Stomach (tissue), 19 donors: ENCODE measurements at places on chromosomes 1 and 21. TPM values are rescaled to one million over a fixed set of nuclear protein-coding genes. Genes with fewer than 3 reads are reported as not detected.
A peak's percentile ranks its signal among the peaks of the same experiment; 100 is the strongest.

Gene LRRC53
- not detected for polyA plus RNA-seq

Gene DNTTIP2
- polyA plus RNA-seq: 48.9 TPM

Gene NHLH1
- polyA plus RNA-seq: not detected

Gene COP1
- 42.7 TPM for polyA plus RNA-seq

Gene TTLL10
- polyA plus RNA-seq: 0.13 TPM

Gene BARHL2
- not detected for polyA plus RNA-seq

DNA sequence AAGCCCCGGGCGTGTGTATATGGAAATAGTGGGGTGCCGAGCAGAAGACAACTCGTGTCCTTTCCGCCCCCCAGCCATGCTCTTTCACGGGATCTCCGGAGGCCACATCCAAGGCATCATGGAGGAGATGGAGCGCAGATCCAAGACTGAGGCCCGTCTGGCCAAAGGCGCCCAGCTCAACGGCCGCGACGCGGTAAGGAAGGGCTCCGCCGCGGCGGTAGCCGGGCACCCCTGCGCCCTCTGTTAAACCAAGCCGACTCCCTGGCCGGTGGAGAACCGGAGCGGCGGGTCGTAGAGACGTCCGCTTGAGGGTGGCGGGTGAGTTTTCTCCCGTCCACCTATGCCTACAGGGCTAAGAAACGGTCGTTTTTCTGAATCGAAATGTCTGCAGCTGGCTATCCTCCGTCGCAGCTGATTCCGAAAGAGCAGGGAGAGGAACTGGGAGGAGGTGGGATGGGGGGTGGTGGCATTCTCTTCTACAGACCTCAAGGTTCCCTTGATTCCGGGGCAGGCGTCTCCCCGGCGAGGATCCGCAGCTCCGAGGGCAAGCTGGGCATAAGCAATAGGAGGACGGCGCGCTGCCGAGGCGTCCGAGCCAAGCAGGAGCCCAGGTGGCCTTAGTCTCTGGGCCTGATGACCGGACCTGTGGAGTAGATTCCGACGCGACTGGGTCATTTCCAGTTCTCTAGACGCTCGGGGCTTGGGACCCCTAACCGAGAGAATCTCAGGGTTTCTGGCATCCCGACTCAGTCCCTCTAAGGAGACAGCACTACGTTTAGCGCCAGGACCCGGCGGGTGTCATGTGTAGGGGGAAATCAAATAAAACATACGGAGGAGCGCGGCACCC, 856 bp downstream of the LHX9 start:
- peak; percentile 57 for DNase-seq

- peak; percentile 2 for DNase-seq
Measured at GRCh38 chr21:30793581-30794314, 19.3 kb downstream of the KRTAP8-1 start.

- no peak for DNase-seq
Measured at GRCh38 chr21:44740742-44741141, 29.4 kb upstream of the TSPEAR start.

DNA sequence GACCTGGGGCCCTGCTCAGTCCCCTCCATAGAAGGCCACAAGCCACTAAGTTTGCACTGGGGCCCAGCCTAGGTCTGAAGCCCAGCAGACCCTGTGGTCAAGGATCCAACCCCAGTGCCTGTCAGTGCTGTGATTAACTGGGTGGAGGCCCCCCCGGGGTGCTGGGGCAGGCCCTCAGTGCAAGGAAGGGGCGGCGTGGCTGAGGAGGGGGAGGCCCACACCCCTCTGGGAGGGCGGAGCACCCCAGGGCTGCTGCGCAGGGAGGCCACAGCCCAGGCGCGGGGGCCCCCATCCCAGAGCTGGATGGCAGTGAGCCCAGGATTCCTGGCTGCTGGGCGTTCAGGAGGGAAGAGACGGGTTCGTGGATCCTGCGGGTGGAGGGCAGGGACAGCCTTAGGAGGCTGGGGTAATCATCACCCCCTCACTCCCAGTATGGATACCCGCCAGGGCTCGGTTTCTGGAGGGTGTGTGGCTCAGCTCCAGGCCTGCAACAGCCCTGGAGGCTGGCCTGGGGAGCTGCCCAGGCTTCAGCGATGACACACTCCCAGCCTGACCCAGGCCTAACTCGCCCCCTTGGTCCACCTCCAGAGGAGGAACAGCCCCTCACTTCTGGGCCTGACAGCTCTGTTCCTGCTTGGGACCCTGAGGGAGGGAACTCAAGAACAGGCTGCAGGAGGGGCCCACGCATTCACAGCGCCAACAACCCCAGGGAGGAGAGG, 890 bp downstream of the GJC2 start:
- no peak for DNase-seq

DNA sequence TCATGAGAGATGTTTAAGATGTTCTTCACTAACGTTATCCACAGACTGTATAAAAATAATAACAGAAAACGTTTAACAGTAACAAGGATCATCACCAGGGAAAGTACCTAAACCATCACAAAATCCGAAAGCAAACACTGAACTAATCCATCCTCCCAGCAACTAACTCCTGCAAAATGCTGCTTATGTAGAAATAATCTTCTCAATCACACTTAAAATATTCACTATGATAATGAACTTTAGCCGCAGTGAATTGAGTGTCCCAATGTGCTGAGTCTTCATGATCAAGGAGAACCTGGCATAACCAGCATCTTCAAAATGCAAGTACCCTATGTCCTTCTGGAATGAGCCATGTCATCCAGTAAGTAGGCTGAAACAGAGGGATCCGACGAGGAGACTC, 166.1 kb downstream of the LTN1 start:
- DNase-seq: no peak

DNA sequence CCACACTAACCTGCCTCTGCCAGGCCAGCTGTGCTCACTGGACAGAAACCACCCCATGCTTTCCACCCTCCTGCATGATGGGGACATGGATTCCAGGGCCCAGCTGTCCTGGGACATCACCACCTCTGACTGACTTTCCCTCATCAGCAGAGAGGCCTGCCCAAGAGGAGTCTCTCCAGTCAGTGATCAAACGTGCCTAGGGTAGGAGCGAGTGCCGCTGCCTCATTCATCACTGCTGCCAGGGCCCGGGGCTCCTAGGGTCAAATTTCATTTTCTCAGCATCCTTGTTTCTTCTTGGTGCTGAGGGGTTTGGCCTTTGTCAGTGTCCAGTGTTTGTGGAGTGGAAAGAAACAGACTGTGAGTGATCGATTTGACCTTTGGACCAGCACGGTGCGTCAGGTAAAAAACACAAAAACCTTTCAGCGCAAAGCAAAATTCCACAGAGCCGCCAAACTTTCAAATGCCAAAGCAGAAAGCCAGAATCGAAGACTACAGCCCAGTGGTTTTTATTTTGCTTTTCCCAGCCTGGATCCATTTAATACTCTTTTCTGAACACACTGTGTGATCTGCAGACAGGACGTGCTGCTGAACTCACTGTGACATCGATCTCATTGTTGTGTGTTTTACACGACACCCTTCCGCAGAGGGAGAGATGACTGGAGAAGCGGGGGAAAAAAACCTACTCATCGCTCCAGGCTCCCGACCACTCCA, 43.2 kb downstream of the CAPN8 start:
- no peak for DNase-seq

- DNase-seq: peak; percentile 65
Measured at GRCh38 chr1:26994787-26995517, 1.5 kb downstream of the TRNP1 start.

- no peak for DNase-seq
Measured at GRCh38 chr1:231584117-231584516, 42.5 kb upstream of the DISC1 start.
